Right atrium auricular region (tissue), 2 donors: ENCODE measurements at places on chromosomes 2 and 18. TPM values are rescaled to one million over a fixed set of nuclear protein-coding genes. Genes with fewer than 3 reads are reported as not detected.

The PHLPP1 gene
- 5.9 TPM for total RNA-seq

The CERKL gene
- not detected for total RNA-seq

GRCh38 chr2:106843001-106843909 lies 42.7 kb downstream of the ST6GAL2 start:
- no peak for DNase-seq

DNA sequence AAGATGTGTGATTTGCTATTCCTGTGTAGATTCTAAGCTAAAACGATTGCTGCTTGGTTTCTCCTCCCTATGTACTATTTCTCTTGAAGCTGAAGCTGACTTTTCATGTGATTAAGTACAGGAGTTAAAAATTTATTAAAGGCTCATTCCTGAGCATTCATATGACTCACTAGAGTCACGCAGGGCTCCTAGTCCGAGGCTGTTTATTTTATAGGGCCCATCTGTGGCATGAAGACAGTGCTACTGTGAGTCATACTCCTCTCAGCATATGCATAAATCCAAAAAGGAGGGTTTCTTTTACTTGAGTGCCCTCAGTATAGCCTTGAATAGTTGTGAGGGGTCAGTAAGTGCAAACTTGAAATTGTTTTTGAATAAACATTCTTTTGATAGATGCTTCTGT lies 378.8 kb downstream of the PTPRM start:
- no peak for DNase-seq

DNA sequence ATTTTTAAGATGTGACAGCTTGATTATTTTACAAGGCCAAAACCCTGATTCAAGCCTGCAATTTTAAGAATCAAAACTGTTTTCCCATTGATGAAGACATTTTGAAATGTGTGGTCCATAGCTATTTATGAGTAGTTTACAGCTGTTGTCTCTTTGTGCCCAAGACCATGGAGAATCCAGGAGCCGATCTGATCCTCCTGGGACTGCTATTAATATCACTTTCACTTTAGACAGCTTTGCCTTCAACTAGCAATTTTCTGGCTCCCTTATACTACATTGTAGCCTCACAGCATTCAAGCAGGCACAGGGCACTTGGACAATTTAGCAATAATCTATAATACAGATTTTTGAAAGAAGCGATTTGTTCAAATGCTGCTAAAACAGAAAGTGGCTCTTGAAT lies 172.9 kb downstream of the SLC8A1 start:
- no peak for DNase-seq

The IL18R1 gene
- 1.9 TPM for total RNA-seq

- no peak for DNase-seq
Measured at GRCh38 chr2:174124181-174124580, 124.2 kb downstream of the OLA1 start.

- DNase-seq, result no peak
Measured at GRCh38 chr2:134550566-134551164, 168.1 kb downstream of the TMEM163 start.

The SAG gene
- not detected for total RNA-seq

DNA sequence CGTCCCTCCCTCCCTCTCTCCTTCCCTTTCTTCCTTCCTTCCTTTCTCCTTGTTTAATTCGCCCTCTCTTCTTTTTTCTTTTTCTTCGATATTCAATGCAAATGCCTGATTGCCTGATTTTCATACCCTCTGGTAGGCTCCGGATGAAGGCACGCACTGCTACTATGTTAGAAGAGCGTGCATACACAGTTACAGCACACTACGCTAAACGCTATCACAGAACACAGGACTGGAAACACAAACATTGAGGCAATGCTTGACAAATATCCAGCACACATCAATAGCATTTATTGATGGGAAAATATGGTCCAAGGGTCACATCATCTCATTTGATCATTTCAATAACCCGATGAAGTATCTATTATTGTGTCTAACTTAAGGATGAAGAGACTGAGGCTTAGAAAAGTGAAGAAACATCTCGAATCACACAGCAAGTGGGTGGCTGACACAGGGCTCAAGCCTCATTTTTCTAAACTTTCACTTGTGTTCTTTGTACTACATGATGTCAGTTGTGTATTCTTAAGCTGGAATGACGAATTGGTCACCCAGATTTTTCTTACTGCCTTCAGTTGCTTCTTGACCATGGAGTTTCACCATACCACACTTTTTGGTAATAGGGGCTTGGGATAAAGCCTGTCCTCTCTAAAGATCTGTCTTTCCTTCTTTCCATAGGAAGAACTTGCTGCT lies 101.8 kb downstream of the TRIB2 start:
- no peak for DNase-seq

The MBD2 gene
- 32.0 TPM for total RNA-seq

- peak; percentile 58 for DNase-seq
Measured at GRCh38 chr2:239358062-239358754, 42.6 kb downstream of the HDAC4 start.

The LOXL3 gene
- total RNA-seq, result 3.2 TPM

DNA sequence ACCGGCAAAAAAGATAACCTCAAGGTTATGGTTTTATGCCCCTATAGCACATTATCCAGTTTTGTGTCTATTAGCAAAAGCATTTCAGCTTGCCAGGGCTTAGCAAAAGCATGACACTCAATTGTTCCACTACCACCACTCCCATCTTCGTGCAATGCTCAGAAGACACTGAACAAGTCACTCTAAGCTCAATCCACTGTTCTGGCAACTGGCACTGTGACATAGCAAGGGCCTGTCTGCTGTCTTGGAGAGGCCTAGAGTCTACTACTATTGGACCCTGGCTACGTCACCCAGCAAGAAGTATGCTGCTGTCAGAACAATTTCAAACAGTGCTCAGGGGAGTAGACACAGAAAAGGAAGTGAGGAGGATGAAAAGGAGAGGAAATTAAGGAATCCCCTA lies 103.5 kb upstream of the PPP1CB start:
- peak; percentile 87 for DNase-seq

The PLB1 gene
- total RNA-seq, result 3.0 TPM

The MC2R gene
- not detected for total RNA-seq

DNA sequence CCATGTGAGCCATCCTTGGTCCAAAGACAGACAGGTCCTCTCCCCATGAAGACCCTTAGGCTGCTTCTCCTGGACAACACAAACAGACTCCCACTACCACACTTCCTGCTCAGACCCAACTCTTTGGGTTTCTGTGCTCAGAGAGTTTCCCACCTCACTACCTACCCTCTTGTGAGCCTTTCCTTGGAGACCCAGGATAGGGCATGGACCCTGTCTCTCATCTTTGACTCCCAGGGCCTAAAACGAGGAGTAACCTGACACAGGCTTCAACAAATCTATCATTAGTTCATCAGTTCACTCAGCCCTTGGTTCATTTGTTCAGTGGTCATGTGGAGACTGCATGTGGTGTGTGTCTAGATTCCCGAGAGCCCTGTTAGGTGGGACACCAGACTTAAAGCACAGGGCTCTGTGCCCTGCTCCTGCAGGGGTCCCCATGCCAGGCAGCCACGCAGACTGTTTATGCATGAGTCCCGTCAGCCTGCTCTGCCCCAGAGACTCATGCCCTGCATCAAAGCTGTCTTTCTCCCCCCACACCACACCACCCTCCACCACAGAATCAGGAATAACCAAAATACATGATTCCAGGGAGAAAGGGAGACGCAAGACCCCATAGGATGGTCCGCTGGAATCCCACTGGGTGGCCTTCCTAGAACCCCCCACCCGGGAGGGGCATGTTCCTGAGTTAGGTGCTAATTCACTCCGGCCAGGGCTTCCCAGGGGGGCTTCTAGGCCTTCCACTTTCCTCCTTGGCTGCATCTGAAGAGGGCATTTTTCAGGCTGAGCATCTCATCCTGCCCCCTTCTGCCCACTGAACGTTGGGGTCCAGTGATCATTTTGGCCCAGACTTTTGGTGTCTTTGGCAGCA lies 100.2 kb upstream of the TEX51 start:
- peak; percentile 40 for DNase-seq

The FSHR gene
- 1.1 TPM for total RNA-seq

DNA sequence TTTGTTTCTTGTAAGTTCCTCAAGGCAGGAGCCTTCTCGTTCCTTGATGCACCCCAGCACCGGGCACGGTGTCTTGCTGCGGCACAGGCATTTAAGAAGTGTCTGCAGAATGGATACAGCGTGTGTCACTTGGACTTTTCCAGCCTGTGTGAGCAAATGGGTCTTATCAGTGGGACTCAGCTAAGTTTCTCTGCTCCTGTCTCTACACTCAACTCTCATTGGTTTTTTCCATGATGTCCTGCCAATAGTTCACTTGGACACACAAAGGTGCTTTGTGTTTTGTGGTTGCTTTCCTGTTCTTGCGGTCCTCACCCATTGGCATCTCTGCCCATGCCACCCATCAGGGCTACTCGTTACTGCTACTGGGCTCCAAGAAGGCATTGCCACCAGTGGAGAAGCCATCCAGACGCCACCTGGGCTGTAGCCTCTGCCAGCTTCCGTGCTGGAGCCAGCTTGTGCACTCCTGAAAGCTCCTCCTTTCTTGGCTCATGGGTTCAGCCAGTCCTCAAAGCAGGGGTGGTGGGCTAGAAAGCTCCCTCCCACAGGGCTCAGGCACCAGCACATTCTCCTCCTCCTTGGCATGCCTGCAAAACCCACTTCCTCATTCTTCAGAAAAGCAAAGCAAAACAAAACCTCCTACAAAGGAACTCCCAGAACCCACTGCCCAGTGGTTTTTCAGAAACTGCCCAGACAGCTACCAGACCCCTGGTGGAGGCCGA lies 41.4 kb downstream of the IL1R2 start:
- peak; percentile 71 for DNase-seq

The LRPPRC gene
- total RNA-seq, result 75.6 TPM

The OR6B3 gene
- not detected for total RNA-seq

DNA sequence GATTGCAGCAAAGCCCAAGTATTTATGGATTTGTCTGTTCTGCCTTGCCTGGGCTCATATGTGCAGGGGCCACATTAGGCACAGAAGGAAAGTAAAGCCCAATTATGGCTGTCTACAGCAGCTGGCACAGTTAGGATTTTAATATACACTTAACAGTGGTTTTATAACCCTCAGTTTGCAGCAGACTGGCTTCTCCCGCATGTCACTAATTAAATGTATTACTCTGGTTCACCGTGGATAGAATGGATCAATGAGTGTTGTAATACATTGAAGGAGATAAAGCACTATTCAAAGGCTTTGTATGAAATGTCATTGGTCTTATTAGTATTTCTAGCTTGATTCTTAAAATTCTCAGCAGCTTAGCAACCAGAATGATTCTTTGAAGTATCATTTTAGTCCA lies 320.2 kb downstream of the KCNS3 start:
- no peak for DNase-seq

The OR6B2 gene
- not detected for total RNA-seq

DNA sequence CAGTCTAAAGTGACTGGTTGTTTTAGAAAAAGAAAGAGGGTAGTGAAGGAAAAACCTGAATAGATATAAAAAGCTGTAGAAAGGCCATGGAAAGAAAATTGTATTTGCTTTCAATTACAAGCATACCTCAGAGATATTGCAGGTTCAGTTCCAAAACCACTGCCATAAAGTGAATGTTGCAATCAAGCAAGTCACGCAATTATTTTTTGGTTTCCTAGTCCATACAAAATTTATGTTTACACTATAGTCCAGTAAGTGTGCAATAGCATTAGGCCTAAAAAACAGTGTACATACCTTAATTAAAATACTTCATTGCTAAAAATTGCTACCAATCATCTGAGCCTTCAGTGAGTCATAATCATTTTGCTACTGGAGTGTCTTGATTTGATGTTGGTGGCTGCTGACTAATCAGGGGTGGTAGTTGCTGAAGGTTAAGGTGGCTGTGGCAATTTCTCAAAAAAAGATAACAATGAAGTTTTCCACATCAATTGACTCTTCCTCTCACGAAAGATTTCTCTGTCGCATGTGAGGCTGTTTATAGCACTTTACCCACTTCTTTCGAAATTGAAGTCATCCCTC lies 2003.8 kb upstream of the PIK3C3 start:
- DNase-seq, result no peak

The GPR45 gene
- not detected for total RNA-seq

GRCh38 chr2:232327105-232328031 lies 51.2 kb upstream of the ALPP start:
- DNase-seq, result peak; percentile 75

GRCh38 chr2:155256803-155257202 lies 558.3 kb downstream of the KCNJ3 start:
- DNase-seq, result no peak

The TUBA3D gene
- total RNA-seq, result 34.2 TPM

GRCh38 chr2:159620796-159621195 lies 4.4 kb upstream of the BAZ2B start:
- no peak for DNase-seq

DNA sequence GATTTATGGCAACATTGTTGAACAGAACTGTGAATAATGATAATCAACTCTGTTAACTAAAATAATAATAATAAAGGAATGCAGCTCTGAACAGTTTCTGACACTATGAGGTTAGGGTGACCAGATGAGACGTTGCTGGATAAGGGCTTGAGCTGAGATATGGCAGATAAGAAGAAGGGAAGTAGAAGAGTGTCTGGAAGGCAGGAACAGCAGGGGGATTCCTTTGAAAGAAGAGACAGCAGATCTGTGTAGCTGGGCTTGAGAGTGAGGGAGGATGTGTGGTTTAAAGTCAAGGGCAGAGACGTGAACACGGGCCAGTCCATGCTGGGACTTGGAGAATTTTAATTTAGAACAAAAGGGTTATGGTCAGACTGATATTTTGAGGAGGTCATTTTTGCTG lies 273.1 kb upstream of the SLC14A2 start:
- no peak for DNase-seq

DNA sequence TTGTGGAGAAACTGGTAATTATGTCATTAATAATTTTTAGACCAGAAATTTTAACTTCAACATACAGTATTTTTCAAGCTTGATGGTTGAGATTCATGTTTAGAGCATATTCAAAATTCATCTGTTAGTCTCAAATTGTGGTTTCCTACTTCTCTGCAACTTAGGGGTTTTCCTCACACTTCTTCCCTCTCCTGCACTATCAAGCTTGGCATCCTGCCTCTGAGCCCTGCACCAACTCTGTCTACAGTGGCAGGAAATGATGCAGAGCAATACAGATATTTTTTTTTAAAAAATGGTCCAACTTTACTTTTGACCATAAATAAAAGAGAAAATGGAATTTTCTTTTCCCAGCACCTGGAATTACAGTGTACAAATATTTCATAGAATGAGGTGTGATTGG lies 247.3 kb downstream of the NUP35 start:
- DNase-seq, result no peak

GRCh38 chr18:50128506-50129271 lies 66.3 kb downstream of the MYO5B start:
- DNase-seq, result no peak

DNA sequence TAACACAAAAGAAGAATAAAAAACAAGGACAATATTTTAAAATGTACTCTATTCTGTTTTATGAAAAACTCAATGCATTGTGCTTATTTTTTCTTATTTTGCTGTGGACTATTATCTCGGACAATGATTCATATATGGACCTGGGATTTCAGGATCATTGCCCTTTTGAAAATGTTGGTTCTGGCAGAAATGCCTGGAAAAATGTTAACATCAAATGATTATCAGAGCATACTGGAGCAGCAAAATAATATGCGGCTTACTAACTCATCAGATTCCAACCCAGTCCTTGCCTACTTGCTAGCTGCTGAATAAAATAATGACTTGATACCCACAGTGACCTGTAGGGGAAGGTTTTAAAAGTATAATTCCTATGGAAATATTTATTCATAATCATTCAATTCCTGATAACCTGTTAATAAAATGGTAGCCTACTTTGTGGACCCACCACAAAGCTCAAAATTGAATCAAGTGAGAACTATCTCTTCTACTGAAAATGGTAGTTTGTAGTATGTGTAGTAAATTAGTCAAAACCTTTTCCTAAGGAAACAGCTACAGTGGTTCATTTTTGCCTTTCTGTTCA lies 117.4 kb downstream of the NEB start:
- DNase-seq, result no peak

- no peak for DNase-seq
Measured at GRCh38 chr2:118133916-118134315, 45.6 kb downstream of the INSIG2 start.
